ENCODE measurements at places on chromosomes 7 and 10.

DNA sequence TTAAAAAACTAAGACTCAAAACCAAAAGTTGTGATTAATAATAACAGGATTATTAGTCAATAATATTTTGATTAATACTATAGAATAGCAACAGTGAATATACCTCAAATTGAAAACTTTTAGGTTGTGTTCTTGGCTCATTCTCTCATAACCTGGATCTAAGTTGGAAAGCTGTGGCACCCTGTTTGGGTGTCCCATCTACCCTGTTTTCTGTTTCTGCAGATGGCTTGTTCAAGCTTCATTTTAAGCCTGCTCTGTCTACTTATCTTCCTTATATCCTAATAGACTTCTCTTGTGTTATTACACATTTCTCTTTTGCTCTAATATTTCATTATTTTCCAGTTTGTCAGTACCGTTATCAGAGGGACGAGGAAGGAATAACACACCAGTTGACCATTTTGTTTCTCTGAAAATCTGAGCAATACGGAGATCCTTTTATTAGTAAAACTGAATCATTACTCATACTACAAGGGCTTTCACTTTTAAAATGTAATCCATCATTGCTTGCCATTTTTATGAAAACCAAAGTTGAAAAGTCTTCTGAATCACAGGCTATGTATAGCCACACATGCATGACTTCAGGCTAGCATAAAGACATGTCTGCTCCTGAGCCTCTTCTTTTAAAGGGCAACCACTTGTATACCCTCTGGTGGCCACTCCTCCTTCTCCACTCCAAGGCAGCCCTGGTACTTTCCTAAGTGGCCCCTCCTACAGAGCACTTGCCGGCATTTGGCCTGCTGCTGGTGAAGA, 22.3 kb downstream of the COX15 start:
- DNase-seq: no peak

- DNase-seq: no peak
Measured at GRCh38 chr10:96814264-96814663, 17.8 kb upstream of the LCOR start.

DNA sequence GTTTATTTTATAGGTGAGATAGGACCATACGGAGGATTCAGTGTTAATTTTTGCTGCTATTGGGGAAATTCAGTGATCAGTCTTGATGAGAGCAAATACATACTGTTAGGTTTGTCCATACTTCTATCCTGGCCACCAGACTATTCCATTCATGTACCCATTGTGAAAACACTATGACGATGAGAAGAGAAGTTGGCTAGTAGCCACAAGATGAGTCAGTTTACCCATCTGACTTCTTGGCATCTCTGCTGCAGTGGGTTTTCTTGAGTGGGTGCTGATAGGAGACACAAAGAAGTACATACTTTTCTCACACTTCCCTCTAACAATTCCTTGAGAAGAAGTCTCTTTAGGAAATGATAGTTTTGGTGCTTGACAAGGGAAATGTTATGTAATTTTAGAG, 133.1 kb downstream of the TFPI2 start:
- no peak for DNase-seq

- no peak for DNase-seq
Measured at GRCh38 chr10:121595806-121596688, 2.2 kb downstream of the FGFR2 start.

DNA sequence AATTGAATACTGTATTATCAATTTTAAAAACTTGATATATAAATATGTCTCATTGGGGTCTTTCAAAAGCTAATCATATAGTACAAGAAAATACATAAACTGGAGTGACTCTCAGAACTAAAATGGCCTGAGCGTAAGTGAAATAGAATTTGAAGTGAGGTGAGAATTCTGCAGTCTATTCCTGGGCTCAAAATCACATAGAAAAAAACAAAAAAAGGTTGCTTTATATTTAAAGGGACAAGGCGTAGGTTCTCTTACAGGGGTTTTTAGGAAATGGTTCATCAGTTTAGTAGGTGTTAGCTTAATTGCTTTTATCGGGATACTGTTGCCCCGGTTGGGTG, 36.7 kb upstream of the PRSS1 start:
- no peak for DNase-seq

DNA sequence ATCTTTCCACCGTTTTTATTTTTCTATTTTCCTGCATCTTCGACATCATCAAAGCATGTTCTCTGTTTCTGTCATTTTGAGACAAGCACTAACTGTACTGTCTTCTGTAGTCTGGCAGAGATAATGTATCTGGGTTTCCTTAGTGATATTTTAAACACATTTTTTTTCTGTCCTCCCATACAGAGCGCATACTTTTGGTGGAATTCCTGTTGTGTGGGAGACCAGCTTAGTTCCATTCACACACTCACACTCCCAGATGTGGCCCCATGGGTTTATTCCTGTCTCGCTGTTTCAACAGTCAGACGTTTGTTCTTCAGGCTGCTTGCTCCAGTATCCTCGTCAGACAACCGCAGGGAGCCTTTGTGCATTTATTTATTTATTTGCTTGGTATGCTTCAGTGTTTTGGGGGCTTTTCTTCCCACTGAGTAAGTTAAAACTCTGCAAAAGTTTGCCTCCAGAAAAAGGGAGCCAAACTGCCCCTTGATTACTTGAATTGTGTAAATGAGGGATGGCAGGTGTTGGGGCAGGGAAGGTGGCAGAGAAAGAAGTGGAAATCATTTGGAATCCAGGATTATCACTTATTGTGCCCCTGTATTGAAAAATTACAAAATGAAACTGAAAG, 456.8 kb upstream of the KLF6 start:
- no peak for DNase-seq

GRCh38 chr10:85043207-85043606, 714.8 kb downstream of the CCSER2 start:
- no peak for DNase-seq

DNA sequence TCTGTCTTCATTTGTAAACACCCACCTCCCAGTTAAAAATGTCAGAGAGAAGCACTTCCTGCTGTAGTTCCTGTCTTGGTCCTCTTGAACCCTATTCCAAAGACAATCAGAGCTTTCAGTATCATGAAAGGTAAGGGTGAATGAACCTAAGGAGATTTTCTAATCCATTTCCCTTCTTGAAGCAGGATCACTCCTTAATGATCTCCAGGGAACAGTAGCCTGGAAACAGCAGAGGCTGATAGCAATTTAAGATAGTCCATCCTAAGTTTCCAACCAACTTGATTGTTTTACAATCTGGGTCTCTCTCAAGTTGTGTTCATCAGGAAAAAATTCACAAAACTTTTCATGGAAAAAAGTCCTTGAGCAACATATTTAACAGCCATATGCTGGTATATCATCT, 273.6 kb downstream of the NEBL start:
- no peak for DNase-seq

GRCh38 chr10:12418000-12418399, 68.7 kb downstream of the CAMK1D start:
- DNase-seq: no peak

Data from cortex of kidney (tissue), 1 donor.